Activated CD4-positive, alpha-beta memory T cell treated with anti-CD3 and anti-CD28 coated beads for 36 hours (primary cell): ENCODE measurements at places on chromosomes 12 and 14. TPM values are rescaled to one million over a fixed set of nuclear protein-coding genes. Genes with fewer than 3 reads are reported as not detected.

DNA sequence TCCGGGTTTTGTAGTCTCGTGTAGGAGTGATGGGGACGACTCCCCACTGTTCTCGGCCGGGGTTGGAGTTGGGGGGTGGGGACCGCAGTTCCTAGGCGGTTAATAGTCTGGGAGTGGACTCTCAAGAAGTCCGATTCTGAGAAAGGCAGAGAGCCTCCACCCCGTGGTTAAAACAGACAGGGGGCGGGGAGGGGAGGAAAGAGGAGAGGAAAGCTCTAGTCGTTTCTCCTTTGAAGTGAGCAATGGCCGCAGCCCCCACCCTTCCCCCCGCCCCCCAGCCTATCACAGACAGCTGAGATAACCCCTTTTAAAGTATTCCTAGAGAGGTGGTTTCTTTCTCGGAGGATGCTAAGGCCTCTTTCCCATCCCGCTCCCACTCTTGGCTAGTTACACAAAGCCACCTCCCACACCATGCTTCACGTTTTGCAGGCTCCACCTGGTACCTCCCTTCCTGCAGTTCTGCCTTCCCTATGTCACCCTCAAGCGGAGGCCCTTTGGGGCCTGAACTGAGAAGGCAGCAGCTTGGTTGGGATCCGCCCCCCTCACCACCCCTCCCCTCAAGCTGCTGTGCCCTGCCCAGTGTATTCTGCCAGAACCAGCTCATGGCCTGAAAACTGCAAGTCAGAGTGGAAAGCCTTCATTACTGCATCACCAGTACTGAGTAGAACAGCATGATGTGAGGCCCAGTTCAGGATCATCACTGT lies 853 bp downstream of the USP5 start:
- DNase-seq = peak; percentile 89

DNA sequence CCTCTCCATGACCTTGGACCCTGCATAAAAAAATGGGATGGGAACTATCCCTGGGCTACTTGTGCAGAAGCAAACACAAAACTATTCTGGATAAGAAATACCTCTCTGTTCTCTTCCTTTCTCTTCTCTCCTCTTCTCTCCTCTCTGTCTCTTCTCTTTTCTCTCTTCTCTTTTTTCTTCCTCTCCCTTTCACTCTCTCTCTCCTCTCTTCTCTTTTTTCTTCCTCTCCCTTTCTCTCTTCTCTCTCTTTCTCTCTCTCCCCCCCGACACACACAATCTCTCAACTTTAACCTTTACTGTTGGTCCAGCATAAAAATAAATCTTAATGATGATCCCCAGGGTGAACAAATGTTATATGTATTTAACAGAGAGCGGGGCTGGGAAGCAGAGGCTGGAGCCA lies 141.4 kb downstream of the SRGAP1 start:
- no peak for DNase-seq

Gene CCDC88C
- total RNA-seq = 74.7 TPM

Gene DHRS2
- total RNA-seq = 2.5 TPM

DNA sequence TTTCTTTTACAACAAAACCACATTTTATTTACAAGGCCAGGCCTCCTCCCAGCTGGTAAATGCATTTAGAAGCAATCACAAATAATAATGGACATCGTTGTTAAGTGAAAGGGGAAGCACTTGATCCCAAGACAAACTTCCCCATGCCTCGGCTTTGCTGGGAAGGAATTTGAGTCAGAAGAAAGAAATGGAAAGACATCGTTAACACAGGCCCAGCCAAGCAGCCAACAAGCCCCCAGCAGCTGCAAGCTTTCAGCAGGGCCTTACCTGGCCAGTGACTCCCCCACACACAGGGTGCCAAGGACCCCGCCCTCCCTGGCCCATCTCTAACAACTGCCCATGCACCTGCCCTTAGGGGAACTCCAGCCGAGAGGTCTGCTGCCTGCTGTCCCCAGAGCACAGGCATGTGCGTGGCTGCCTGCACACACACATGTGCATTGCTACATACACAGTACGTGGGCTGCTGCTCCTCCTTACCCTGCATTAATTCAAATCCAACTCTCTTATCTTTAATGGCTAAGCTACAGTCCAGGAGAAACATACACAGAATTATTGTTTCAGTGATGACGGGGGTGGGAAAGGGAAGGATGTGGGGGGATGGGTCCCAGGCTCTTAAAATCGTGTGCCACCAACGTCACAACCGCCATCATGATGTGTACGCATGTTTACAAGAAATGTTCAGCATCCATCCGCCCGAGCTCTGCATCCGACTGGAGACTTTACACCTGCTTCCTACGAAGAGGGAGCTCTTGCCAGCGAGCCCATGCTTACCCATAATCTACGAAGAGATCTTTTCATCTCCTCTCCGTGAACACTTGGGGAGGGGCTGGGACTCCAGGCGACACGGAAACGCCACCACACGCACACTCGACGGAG lies 9.8 kb downstream of the BCL11B start:
- DNase-seq = peak; percentile 89
